Stimulated activated CD4-positive, alpha-beta T cell treated with anti-CD3 and anti-CD28 coated beads, TNF-alpha, amount 100 ng/mL, for 1 hour (primary cell): ENCODE measurements at places on chromosomes 11 and 22.
A peak's percentile ranks its signal among the peaks of the same experiment; 100 is the strongest.

DNA sequence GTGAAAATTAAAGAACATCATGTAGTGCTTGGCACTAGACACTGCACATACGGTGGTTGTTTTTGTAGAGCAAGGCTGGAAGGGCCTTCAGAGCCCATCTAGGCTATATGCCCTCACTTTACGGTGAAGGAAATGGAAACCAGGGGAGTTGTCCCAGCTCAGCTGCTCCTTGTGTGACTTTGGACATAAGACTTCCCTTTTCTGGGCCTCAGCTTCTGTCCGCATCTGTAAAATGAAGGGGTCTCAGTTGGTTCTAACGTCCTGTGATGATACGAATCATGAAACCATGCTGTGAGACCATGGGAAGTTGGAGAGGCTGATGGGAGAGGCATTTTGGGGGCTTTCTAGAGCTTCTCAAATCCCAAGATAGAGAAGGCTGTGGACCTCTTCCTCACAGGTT lies 4.7 kb downstream of the KCNE3 start:
- no peak for DNase-seq

- DNase-seq: no peak
These were observed 18.6 kb downstream of the KIF18A start for GRCh38 chr11:28089378-28089777.

- DNase-seq: no peak
These were observed 92.8 kb downstream of the GALNT18 start for GRCh38 chr11:11528986-11529385.

GRCh38 chr22:20904980-20905355 lies 12.2 kb upstream of the CRKL start:
- no peak for DNase-seq

DNA sequence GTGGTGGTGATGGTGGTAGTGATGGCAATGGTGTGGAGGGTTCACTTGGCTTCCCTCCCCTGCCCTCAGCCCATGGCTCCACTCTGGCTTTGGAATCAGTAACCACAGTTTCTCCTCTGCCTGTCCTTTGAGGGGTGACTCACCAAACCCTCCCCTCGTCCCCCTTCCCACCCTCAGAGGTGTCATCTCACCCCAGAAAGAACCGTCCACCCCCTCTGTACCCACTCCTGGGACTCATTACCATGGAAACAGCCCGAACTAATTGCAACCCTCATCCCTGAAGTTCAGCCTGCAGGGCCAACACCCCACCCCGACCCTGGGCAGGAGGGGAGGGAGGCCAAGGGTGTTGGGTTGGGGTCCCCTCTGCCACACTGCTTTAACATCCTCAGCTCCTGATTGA lies 26.6 kb downstream of the PHLDB1 start:
- DNase-seq: no peak

DNA sequence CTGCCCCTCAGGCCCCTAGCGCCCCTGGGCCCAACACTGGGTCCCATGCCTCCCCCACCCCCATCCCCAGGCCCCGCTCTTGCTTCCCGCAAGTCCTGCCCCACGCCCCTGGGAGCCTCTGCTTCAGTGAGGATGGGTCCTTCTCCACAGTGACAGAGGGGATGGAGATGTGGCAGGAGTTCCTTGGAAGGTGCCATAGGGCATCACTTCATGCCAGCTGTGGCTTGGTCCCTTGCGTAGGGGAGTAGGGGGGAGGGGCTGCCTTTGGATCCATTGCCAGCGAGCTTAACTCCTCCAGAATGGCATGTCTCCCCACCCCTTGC lies 9.5 kb upstream of the TBC1D22A start:
- no peak for DNase-seq

DNA sequence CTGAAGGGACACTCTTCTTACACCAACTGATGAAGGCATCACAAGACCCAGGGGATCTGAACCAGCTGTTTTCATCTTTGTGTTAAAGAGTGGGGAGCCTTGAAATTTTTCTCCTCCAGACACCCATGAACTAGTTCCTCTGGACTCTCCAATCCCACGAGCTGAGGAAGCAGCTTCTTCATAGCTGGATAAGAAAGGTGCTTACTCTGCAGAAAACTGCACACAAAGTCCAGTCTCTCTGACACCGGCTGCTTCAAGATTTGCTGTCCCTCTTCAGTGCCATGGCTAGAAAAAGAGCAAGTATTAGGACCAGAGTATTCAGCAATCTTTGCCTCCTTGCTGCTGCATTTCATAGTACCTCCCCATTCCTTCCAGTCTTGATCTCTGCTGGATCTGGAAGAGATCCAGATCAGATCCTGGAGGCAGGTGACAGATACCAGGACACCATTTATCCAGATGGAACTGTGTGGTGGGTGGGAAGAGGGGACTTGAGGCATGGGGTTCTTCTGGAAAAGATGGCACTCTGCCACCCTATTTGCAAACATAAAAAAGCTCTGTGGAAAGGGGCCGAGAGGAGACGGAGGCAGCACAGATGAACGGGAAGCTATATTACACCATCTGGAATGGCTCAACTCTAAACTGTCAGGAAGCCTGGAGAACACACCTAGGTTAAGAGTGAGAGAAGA lies 25.5 kb downstream of the IL18BP start:
- no peak for DNase-seq

GRCh38 chr11:42407341-42407740 lies 904.5 kb upstream of the API5 start:
- DNase-seq: no peak

- no peak for DNase-seq
These were observed 431 bp downstream of the KMT2A start for GRCh38 chr11:118436639-118437207.

GRCh38 chr11:72758304-72758689 lies 6.1 kb upstream of the ARAP1 start:
- no peak for DNase-seq

- DNase-seq: no peak
These were observed 29.0 kb upstream of the RASSF10 start for GRCh38 chr11:12979928-12980689.

DNA sequence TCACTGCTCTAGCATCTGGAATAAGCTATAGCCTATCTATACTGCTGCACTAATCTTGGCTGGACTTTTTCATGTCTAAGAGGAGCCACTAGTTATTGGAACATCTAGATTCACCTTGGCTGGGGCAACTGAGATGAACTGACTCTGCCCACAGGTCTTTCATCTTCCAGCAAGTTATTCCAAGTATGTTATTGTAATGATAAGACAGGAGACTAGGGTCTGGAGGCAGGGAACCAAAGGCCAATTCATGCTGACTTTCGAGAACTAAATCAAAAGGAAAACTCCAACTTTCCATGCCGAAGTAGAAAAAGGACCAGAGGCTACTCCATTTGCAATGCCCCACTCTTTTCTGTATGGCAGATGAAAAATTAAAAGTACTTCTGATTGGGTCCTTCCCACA lies 1243.0 kb upstream of the RAG2 start:
- no peak for DNase-seq

DNA sequence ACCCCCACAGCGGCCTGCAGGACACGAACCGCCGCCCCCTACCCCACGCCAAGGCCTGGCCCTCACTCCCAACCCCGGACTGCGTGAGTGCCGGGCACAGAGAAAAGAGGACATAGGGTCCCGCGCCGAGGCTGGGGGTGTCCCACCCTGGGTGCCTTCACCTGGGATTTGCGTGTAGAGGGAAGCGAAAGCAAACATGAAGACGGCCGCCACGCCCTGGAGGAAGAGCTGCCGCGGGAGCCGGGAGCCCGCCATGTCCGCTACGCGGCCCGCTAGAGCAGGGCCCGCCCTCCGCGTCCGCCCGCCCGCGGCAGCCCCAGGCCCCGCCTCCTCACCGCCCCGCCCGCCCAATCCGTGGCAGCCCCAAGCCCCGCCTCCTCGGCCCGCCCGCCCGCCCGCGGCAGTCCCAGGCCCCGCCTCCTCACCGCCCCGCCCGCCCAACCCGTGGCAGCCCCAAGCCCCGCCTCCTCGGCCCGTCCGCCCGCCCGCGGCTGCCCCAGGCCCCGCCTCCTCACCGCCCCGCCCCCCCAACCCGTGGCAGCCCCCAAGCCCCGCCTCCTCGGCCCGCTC lies at the start of gene LMF2:
Gene LMF2 (minus strand): TSS at position 282 of the 570 bp plus-strand sequence. CDS start 27 bp downstream, at position 255.
- peak; percentile 90 for DNase-seq

- DNase-seq: no peak
These were observed 19.4 kb downstream of the APLP2 start for GRCh38 chr11:130088919-130089673.

DNA sequence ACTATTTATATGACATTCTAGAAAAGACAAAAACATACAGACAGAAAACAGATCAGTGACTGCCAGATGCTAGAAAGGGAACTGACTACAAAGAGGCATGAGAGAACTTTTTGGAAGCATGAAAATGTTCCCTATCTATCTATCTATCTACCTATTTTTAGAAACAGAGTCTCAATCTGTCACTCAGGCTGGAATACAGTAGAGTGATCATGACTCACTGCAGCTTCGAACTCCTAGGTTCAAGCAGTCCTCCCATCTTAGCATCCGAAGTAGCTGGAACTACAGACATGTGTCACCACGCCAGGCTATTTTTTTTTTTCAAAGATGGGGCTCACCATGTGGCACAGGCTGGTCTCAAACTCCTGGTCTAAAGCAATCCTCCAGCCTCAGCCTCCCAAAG lies 6.9 kb downstream of the SBF2 start:
- DNase-seq: no peak

DNA sequence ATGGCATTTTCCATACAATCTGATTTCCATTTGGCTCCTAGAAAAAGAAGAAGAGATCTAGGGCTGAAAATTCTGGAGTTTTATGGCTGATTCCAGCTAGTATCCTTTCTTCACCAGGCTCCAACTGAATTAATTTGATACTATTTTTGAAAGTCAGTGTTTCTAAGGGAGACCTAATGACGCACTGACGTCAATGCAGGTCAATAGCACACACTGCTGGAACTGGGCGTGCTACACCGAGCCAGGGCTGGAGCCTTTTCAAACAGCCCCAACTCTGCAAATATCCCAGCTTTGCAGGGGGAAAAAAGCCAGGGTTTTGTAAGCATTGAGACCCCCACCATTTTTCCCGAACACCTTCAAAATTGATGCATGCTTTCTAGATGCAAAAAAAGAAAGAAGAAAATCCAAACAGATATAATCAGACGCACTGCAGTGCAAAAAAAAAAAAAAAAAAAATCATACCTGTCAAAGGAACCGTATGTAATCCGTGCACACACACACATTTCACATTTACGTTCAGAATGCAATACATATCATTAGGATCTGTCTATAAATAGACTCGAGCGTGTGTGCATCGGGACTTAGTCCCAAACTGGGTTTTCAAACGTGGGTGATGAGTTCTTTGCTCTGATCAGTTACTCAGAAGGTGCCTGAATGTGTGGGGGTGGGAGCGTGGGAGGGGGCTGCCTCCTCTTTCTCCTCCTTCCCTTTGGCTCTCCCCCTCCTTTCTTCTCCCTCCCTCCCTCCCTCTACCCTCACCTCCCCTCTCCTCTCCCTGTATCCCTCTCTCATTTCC lies 124.5 kb upstream of the HSD17B12 start:
- no peak for DNase-seq

GRCh38 chr22:41966607-41967240 lies 2.5 kb upstream of the SEPTIN3 start:
- DNase-seq: peak; percentile 7

- DNase-seq: no peak
These were observed 49.1 kb downstream of the CERK start for GRCh38 chr22:46688949-46689348.

DNA sequence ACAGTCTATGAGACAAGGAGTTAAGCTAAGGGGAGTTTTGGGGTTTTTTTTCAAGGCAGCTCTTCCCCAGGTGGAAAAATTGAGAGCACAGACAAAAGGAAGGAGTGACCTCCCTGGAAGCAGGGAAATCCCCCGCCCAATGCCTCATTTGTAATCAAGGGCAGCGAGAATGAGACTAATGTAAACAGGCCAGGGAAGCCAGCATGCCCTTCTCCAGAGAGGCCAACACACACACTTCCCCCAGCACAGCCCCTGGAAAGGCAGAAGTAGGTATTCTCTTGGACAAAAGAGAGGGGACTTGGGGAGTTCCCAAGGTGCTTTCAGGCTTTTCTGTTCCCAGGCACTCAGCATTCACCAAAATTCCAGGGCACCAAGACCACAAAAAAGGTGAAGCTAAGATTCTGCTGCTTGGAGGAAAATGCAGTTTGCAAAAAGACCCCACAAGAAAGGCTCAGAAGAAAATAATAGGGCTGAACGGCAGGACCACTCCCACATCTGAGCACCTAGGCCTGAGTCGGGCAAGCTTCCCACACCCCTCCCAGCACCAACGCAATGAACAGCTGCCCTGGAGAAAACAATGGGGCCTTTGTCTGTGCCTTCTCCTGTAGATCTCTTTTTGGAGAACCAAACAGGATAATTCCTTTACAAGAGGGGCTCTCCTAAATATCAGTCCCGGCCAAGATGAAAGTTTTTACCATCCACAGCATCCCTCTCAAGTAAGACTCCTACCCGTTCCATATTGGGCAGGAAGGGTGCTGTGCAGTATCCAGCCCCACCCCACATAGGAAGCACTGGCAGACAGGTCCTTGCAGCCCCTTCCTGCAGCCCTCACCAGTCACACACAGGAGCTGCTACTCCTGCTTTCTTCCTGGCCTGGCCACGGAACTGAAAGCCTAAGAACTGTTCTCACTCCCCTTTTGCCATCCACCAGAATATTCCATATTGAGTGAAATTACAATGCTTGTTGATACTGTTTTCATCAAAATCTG lies 70.7 kb upstream of the AKIP1 start:
- DNase-seq: no peak

DNA sequence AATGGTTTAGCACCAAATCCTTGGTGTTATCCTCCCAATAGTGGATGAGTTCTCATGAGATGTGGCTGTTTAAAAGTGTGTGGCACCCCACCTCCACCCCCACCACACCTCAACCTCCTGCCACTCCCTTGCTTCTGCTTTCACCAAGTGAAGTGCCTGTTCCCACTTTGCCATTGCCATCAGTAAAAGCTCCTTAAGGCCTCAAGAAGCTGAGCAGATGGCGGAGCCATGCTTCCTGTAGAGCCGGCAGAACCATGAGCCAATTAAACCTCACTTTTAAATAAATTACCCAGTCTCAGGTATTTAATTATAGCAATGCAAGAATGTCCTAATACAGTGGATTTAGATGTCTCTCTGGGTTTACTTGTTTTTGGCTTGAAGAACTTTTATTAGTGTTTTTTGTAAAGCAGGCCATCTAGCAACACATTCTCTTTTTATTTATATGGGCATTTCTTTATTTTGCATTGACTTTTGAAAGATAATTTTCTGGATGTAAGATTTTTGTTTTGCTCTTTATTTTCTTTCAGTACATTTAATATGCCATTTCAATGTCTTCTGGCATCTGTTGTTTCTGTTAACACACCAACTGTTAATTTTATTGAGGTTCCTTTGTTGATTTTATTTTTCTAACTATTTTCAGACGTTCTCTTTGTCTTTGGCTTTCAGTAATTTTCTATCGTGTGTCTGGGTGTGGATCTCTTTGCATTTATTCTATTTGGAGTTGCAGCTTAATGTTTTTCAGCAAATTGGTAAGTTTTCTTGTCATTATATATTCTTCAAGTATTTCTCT lies 724.5 kb upstream of the CNTN5 start:
- DNase-seq: no peak

GRCh38 chr22:46654927-46655595 lies 34.9 kb downstream of the GRAMD4 start:
- no peak for DNase-seq

- DNase-seq: no peak
These were observed 54.7 kb upstream of the PRDM11 start for GRCh38 chr11:45091563-45092403.

GRCh38 chr22:47053726-47054141 lies 291.3 kb downstream of the TBC1D22A start:
- no peak for DNase-seq

GRCh38 chr11:23563591-23563990 lies 703.3 kb upstream of the CCDC179 start:
- no peak for DNase-seq
